A549 treated with CORT108297 at 1 μM for 4 hours (cell line): ENCODE measurements at places on chromosomes 3 and 15. TPM values are rescaled to one million over a fixed set of nuclear protein-coding genes. Genes with fewer than 3 reads are reported as not detected.

Gene ANKRD34C
- not detected in 5 replicates for total RNA-seq

Gene LSAMP
- 0.12 to 0.24 TPM (median 0.17 TPM) in 5 replicates for total RNA-seq

Gene PIGZ
- total RNA-seq = 1.1 to 1.8 TPM (median 1.6 TPM) in 5 replicates

Gene ATP11B
- total RNA-seq = 8.1 to 12.3 TPM (median 10.5 TPM) in 5 replicates

Gene LRRC31
- 0.02 TPM in 1 of 5 replicates, not detected in the others for total RNA-seq

Gene GNAT1
- 0.06 TPM in 1 of 5 replicates, not detected in the others for total RNA-seq

Gene REC114
- total RNA-seq = 0.17 TPM in 1 of 5 replicates, not detected in the others
